Esophagus squamous epithelium (tissue), 5 donors: ENCODE measurements at places on chromosomes 2 and 18. TPM values are rescaled to one million over a fixed set of nuclear protein-coding genes. Genes with fewer than 3 reads are reported as not detected.

The IL1RN gene
- 1,539 TPM for total RNA-seq

DNA sequence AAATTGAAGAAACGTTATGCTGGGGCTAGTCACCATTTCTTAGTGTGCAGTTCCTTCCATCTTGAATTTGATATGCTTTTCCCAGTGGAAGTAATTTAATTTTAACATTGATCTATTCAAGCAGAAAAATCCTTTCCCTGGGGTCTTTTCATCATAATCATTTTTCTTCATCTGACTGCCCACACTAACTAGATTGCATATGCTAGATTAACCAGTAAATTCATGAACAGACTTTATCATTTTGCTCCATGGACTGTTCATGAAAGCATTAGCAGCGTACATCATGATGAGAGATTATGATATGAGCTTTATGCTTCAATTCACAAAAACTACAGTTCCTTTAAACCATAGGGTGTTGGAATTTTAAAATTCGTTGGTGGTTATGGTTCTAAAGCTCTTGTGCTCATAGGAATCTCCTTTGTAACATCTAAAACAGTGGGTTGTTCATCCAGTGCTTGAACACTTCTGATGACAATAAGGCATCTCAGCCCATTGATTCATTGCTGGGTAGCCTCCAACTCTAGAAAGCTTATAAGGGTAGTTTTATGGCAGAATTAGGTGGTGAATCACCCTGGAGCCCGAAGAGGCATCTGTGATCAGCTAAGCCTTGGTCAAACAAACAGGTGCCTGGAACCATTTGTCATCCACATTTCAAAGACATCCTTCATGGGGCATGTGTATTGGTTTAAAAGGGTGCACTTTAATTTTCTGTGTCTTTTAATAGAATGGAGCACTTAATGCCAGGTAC is 77.2 kb upstream of the NDUFV2 start:
- H3K4me1 ChIP-seq, result no peaks in the 10 kb centered on the region
- H3K27ac ChIP-seq, result no peak overlapping the region
- DNase-seq, result no peak
- H3K27me3 ChIP-seq, result no peaks in the 10 kb centered on the region
- no peaks in the 10 kb centered on the region for H3K36me3 ChIP-seq

- no peaks in the 10 kb centered on the region for H3K27me3 ChIP-seq
- H3K27ac ChIP-seq, result no peak overlapping the region
- H3K4me1 ChIP-seq, result no peaks in the 10 kb centered on the region
- DNase-seq, result no peak
- H3K4me3 ChIP-seq, result no peak overlapping the region
- no peaks in the 10 kb centered on the region for H3K36me3 ChIP-seq
Observed at GRCh38 chr2:165660361-165660760, 133.7 kb downstream of the GALNT3 start.

GRCh38 chr2:61177727-61178549 is 15.9 kb downstream of the C2orf74 start:
- no peaks in the 10 kb centered on the region for H3K36me3 ChIP-seq
- H3K27me3 ChIP-seq, result no peaks in the 10 kb centered on the region
- no peak for DNase-seq
- peaks cover 35% of the 10 kb centered on the region for H3K4me1 ChIP-seq
- H3K4me3 ChIP-seq, result peak overlapping the region; percentile 82

The SPDYA gene
- total RNA-seq, result not detected
